Activated CD8-positive, alpha-beta T cell treated with anti-CD3 and anti-CD28 coated beads, Interleukin-2, amount 10 ng/mL, durations not matched to agents 7 days and 5 days (primary cell): ENCODE measurements at places on chromosomes 16 and 17. TPM values are rescaled to one million over a fixed set of nuclear protein-coding genes. Genes with fewer than 3 reads are reported as not detected.

Gene CRYM
- total RNA-seq = not detected

Gene HS3ST3B1
- 9.9 TPM for total RNA-seq

DNA sequence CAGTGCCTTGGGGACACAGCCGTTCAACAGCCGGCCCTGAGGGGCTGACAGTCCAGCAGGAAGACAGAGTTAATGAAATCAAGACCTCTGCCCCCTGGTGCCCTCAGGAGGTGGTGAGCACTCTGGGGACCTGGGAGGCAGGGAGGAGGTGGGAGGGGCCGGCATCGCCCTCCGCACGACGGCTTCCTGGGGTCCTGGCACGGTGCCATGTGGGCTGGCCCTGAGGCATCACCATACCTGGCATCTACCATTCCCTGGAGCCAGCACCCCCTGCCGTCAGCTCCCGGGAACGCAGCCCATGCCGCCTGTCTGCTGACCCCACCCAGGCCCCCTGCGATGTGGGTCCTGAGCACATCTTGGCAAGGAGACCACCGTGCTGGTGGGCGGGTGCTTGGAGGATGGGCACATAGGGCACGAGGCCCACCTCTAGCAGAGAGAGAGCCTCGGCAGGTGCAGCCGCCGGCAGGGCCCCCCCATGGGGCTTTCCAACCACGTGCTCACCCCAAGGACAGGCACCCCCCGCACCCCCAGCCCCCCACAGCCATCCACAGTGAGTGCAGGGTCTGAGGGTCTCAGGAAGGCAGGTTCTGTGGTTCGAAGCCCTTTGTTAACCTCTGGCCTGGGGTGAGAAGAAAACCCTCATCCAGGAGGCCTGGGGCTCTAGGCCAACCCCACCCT, 52.5 kb downstream of the ZFPM1 start:
- DNase-seq = peak; percentile 61

GRCh38 chr17:66730461-66730923, 104.4 kb upstream of the CACNG5 start:
- DNase-seq = no peak

DNA sequence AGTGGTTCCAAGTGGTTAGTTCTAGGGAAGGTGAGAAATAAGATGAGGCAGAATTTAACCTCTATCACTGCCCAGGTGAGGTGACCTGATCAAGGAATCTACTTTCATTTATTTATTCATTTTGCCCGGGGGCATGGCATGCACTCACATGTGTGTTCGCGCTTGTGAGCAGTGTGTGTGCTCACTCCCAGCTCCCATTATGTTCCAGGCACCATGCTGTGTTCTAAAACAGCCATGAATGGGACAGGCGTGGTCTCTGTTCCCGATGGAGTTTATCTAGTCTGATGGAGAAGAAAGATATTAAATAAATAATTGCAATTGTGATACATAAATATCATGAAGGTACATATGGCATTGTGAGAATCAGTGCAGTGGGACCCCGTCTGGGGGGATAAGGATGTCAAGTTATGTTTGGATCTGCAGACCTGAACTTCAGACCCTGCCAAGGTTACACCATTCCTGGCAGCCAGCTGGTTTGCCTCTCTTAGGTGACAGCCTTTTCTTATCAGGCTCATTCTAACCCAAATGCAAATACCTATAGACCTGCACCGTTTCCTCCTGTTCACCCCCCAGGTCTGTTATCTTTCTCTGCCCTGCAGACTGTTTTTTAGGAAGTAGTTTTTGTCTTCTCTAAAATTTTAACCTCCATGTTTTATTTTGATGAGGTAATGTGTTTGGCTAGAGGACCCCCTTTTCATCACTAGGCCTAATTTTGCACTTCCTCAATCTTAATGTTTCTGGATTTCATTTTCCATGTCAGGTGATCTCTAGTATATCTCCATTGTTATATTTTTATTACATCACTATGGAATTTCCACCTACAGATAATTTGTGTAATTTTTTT, 11.8 kb downstream of the CYB5B start:
- DNase-seq = no peak

Gene TM4SF5
- not detected for total RNA-seq

DNA sequence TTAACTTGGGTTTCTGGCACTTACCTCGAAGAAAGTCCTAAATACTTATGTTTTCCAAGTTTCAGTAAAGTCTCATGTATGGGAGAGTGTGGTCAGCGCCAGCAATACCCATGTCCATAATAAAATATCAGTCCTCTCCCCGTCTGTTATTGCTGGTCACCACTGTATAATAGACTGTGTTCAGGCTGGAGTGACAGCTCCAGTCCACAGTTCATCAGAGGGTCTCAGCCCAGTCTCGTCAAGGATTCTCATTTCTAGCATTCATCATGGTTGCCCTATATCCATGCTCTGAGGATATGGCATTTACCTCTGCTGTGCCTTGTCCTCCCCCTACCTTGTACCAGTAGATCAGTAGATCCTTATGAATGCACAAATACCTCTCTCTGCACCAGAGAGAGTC, 384.5 kb downstream of the NPIPA7 start:
- DNase-seq = no peak

Gene RNU2-1
- 6,708 TPM for total RNA-seq

- no peak for DNase-seq
Observed at GRCh38 chr17:41657176-41657754, 31.4 kb upstream of the EIF1 start.

DNA sequence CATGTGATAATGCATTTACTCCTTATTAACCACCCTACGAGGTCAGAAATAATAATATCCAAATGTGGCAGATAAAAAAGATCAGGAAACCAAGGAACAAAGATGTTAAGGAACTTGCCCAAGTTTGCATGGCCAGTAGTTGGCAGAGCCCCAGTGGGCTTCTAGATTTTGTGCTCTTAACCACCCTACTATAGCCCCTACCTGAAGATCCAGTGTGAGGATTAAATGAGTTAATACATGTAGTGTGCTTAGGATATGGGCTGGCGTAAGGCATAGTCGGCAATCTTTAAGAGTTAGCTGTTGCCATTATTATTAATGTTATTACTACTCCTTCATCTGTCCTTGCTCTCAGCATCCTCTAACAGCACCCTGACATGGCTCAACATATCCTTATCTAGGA, 153.4 kb downstream of the SDK2 start:
- no peak for DNase-seq

- DNase-seq = no peak
Observed at GRCh38 chr17:78442648-78443218, 64.3 kb downstream of the PGS1 start.

DNA sequence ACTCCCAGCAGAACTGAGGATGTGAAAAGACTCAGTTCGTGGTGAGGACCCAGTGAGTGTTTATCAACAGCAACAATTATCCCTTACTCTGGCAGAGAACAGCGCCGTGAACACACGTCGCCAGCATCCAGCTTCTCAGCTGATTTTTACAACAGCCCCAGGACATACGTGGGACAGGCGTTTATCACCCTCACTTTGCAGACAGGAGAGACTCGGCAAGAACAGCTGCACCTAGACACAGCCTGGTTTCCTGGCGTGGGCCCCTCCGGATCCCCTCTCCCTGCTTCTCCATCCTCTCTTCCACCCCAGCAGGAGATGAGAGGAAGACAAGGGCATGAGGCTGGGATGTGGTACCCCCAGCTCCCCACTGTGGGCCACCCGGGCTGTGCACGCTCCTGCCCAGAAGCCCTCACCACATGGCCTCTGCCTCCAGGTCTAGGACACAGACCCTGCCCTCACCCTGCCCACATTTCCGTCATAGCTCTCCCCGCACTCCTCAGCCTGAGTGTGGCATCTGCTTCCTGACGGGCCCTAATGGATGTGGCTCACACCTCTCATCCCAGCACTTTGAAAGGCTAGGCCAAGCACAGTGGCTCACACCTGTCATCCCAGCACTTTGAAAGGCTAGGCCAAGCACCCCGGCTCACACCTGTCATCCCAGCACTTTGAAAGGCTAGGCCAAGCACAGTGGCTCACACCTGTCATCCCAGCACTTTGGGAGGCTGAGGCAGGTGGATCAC, 17.5 kb downstream of the ABR start:
- no peak for DNase-seq

Gene OTOP2
- total RNA-seq = not detected

Gene TBKBP1
- total RNA-seq = 3.7 TPM

- DNase-seq = no peak
Observed at GRCh38 chr17:55814377-55814776, 63.5 kb downstream of the PCTP start.

Gene CDH3
- not detected for total RNA-seq

DNA sequence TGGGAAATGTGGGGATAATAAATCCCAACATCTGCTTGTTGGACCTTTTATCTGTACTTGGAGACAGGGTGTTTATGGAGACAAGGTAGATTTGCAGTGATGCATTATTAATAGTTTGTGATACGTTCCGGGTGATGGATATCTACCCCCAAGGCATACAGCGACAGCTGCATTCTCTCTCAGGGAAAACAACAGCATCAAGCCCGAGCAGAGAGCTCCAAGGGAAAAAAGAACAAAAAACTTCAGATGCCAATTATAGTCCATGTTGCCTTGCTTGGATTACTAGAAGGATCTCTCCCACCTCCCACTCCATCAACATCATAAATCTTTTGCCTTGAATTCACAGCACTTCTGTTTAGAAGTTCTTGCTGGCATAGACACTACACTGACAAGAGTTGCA, 187.5 kb upstream of the CDH11 start:
- DNase-seq = no peak

- no peak for DNase-seq
Observed at GRCh38 chr16:25020112-25020631, 5.0 kb upstream of the ARHGAP17 start.

Gene HBQ1
- total RNA-seq = not detected

GRCh38 chr17:78383725-78384471, 5.4 kb downstream of the PGS1 start:
- peak; percentile 52 for DNase-seq

- peak; percentile 65 for DNase-seq
Observed at GRCh38 chr17:76527430-76528111, 9.9 kb downstream of the CYGB start.

DNA sequence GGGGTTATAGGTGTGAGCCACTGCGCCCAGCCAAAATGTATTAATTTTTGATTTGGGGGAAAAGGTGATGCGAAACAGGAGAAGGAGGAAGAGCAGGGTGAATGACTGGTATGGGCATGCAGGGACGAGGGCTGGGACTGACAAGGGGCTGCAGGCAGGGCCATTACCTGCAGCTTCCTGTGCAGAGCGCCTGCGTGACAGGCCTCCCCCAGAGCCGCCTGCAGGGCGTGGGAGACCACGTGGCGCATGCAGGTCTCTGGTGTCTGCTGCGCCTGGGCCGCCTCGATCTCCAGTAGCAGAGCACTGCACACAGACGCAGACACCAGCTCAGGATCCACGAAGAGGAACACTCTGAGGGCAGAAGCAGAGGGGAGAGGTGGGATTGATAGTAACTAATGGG, 32.4 kb downstream of the PIK3R6 start:
- DNase-seq = no peak

DNA sequence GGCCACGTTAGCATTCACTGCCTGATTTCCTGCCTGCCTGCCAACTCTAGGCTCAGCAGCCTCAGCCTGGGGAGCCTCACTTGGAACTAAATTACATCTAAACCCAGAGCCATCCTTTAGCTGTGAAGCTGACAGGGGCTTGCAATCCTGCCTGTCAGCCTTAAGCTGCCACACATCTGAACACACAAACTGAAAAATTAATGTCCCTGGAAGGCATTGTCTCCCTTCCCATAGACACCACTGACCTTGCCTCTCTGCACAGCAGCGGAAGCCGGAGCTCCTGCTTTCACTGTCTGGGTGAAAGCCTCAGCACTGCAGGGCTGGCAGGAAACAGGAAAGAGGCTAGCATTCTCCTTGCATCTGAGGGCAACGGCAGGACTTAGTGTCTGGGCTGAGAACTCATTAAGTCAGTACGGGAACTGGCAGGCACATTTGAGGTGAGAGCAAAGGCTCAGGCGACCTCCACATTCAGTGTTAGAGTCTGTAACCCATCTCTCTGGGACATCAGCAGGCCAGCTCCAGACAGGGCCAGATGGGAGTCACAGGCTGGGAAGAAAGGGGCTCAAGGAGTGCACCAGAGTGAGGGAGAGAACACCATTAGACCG, 452.4 kb upstream of the C16orf82 start:
- peak; percentile 44 for DNase-seq

DNA sequence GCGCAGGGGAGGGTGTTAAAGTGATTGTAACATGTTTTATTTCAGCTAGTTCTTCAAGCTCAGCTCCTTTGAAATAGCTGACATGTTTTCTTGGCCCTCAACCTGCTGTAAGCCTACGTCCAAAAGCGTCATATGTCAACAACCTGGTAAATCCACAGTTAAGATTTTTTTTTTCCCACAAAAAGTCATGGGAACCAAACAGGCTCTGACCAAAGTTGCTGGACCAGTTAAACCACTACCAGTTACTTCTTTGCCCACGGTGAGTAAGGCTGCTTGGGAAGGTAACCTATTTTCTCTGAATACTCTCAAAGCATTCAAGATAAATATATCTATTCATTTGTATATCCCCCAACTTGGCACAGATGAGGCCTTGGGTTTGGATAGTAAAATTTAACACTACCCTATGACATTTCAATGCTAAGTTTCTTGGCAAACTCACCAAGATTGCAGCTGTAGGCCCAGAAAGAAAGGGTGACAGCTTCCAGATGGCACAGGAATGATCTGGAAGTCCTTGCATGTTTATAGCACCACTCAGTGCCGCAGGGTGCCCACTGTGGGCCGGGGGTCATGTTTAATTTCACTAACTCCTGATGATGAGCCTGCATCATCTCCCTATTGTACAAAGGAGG, 166.2 kb downstream of the XYLT1 start:
- DNase-seq = no peak

DNA sequence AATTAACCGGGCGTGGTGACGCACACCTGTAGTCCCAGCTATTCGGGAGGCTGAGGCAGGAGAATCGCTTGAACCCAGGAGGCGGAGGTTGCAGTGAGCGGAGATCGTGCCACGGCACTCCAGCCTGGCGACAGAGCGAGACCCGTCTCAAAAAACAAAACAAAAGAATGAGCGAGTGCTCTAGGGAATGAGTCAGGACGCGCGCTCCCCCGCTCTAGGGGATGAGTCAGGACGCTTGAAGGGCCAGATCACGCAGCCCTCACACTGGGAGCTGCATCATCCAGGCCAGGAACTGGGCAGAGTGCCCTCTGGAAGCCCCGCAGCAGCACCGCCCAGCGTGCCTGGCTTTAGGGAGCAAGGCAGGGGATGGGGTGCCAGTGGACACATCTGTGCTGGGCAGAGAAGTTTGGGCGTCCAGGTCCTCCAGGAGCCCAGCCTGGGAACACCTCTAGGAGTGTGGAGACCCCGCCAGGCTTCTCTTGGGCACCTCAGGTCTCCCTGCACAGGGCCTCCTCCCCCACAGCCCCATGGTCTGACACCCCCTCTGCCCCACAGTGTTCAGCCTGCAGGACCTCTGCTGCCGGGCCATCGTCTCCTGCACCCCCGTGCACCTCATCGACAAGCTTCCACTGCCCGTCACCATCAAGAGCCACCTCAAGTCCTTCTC, 3.9 kb upstream of the WFIKKN1 start:
- no peak for DNase-seq

Gene TNFRSF17
- total RNA-seq = not detected

GRCh38 chr16:81618661-81619060, 160.4 kb upstream of the PLCG2 start:
- no peak for DNase-seq

Gene HBA2
- total RNA-seq = not detected
